ENCODE measurements at places on chromosomes 3 and 15.

GRCh38 chr3:112845772-112846171, 892 bp downstream of the CD200R1L start:
- DNase-seq, result no peak

- DNase-seq, result no peak
These were observed 9.1 kb downstream of the HDC start for GRCh38 chr15:50256188-50257041.

GRCh38 chr15:42591238-42591934, 16.0 kb downstream of the STARD9 start:
- DNase-seq, result no peak

DNA sequence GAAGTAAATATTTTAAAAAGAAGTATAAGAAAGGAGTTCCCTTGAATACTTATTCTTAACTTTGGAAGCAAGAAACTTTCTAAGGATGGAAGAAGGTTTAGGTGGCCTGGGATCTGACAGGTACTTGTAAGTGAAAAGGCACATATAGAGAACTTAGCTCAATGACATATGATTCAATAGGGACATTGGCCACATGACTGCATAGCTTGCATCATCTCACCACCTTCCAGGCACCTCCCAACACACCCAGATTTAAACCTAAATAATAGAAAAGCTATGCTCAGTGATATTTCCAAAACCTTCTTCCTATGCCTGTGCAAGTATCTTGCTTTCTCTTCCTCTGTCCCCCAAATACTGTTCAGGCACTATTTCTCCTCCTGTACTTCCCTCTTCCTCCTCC, 4.7 kb upstream of the P2RY1 start:
- DNase-seq, result no peak

- DNase-seq, result peak; percentile 59
These were observed 395 bp downstream of the ZFAND6 start for GRCh38 chr15:80059786-80060355.

- no peak for DNase-seq
These were observed 965.8 kb downstream of the ROBO1 start for GRCh38 chr3:78801926-78802561.

DNA sequence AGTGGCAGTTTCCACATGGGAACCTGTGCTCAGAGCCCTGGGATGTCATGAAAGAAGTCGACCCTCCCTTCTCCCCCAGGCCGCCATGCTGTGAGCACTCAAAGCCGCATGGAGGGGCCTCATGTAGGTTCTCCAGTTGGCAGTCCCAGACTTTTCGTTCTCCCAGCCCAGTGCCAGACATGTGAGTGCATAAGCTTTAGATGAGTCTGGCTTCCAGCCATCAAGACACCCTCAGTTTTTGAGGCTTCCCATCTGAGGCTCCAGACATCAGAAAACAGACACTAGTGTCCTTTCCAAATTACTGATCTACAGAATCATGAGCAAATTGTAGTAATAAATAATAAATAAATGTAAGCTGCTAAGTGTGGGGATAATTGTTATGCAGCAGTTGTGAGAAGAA, 136.5 kb upstream of the AGBL1 start:
- DNase-seq, result no peak

DNA sequence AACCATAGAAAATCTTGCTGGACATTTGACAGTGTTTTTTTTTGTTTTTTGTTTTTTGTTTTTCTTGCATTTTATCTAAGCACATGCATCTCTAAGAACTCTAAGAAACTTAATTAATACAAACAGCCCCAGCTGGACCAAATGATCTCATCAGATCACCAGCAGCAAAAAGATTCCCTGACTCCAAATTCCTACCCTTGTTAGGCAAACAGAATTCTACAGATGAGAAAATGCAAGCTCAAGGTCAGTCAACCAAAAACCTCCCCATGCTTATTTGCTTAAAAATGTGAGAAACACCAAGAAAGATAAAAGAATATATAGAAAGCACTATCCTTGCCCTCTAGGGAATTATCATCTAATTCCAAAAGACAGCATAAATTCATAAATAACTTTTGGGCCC, 65.4 kb downstream of the FOXP1 start:
- no peak for DNase-seq

- DNase-seq, result no peak
These were observed 46.3 kb downstream of the ZBTB20 start for GRCh38 chr3:115100806-115101205.

DNA sequence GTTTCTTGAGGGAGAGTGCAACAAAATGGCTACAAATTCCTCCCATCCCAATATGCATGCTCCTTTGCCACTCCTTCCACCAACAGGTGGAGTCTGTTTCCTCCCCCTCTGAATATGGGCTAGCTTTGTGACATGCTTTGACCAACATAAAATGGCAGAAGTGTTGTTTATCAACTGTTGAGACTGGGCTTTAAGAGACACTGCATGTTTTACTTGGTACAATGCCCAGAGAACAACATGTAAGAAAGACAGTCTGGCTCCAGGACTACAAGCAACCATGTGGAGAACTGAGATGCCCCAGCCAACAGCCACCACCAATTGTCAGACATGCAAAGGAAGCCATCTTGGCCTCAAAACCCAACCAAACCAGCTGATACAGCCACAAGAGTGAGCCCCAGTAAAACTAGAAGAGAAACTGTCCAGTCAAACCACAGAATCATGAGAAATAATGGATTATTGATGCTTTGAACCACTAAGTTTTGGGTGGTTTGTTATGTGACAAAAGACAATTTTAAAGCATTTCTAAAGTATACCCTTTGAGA, 40.5 kb downstream of the NUDT16 start:
- DNase-seq, result no peak

DNA sequence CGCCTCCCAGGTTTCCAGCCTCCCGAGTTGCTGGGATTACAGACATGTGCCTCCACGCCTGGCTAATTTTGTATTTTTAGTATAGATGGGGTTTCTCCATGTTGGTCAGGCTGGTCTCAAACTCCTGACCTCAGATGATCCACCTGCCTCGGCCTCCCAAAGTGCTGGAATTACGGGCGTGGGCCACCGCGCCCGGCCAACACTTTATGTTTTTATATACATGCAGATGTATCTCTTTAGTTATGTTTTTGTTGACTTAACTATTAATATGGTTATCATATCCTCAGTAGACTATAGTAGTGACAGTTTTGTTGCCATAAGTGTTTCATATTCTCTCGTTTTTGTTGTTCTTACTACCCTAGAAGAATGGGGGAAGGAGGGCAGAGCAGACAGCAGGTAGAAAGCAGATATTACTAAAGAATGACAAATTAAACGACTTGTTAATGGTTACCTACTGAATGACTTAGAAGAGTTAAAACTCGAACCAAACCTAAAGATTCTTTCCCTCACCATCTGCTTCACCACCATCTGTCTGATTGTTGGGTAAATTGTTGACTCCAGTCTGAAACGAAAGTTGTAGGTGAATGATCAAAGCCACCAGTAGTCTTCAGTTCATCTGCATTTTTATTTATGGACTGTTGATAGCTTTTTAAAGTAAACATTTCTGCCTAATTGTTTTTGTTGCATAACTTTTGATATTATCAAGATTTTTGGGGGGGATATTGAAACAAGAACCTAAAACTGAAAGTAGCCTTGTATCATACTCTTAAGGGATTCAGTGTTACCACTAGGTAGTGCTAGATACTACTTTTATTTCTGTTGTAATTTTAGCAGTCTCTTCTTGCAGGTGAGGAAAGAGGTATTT, 89.3 kb downstream of the RASA2 start:
- DNase-seq, result no peak

GRCh38 chr15:56919609-56920366, 1.3 kb downstream of the TCF12 start:
- DNase-seq, result peak; percentile 2

GRCh38 chr15:88077296-88078020, 179.1 kb downstream of the NTRK3 start:
- DNase-seq, result no peak

DNA sequence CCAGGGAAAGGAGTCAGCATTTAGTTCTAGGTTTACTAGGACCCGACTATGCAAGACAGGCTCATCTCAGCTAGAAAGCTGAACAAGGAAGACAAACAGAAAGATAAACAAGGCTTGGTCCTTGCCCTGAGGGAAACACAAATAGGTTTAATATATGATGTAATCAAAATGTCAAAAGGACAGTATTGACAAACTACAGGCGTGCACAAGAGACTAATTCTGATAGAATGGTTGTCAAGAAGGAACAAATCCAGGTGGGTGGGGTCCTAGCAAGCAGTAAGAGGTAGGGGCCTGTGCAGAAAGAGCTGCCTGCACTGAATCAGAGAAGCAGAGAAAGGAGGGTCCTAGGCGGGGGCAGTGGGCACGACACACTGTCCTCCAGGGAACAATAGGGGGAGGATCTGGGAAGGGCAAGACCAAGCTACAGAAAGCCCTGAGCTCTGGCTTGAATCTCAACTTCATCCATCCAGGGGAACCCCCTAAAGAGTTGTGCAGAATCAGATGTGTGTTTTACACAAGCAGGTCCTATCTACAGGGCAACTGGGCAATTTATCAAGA, 23.4 kb downstream of the RFTN1 start:
- DNase-seq, result no peak

- DNase-seq, result no peak
These were observed 503.5 kb downstream of the FGF12 start for GRCh38 chr3:192223815-192224214.

GRCh38 chr15:31498756-31499155, 172.1 kb downstream of the KLF13 start:
- DNase-seq, result no peak

DNA sequence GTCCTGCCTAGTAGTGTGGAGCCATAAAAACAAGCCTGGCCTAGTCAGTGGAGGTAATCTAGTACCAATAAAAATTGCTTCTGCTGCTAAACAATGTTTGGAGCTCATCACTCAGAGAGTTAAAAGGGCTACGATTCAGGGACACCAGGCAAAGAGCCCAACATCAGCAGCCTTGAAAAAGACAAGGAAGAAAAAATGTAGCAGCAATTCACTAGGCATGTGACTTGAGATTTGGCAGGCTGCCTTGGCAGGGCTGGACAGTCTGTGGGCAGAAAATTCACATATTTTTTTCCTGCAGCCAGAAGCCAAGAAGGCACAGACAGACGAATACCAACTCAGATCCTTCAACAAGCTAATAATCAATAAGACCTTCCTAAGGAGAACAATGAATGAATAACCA, 47.2 kb downstream of the IGSF11 start:
- no peak for DNase-seq

DNA sequence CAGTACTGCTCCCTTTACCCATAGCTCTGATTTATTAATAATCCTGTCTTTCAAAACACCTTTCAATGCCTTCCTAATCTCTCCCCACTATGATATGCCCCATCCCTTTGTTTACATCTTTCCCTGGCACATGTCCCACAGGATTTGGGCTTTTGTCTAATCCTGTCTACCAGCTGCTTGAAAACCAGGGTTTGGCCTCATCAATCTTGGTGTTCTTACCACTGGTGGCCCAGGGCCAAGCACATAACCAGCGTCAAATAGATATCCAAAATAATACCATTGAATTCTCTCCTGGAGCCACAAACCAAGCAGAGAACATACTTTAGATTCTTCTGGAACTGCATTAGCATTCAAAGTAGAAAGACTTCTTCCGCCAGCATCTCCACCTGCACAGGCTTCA, 104.8 kb upstream of the PPP2R3A start:
- no peak for DNase-seq

DNA sequence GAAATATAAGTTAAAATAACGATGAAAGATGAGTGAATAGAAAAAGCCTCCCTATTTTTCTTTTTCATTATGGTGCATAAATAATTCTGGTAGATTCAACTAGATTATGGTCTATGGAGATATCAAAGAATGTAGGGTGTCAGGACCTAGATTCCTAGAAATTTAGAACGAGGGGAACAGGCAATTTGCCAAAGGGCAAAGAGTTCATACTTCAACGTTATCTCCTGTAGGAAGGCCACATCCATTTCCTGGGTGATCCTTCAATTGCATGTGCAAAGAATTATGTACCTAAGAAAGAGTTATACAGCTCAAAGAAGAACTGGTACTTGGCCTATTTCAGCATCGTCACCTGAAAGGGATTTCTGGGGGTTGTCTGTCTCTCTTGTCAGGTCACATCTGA, 351.8 kb downstream of the FOXP1 start:
- DNase-seq, result no peak

GRCh38 chr15:64596701-64597476, 136.5 kb downstream of the ZNF609 start:
- no peak for DNase-seq

- DNase-seq, result no peak
These were observed 47.5 kb downstream of the PTH1R start for GRCh38 chr3:46924921-46925584.

DNA sequence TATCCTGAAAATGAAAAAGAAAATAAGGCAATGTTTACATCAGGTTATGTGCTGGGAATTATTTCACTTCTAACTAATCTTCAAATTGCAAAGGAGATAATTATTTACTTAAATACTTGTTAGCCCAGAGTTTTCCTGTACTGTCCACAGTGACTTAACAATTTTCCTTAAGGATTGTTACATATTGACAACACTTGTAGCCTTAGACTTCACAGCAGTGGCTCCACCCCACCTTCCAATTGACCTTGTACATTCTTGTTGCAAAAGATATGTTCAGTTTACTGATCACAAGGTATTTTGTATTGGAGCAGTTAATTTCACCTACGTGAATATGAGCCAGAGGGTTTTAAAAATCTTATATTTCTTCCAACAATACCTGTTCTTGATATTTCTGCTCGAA, 376.9 kb downstream of the CNTN6 start:
- DNase-seq, result no peak

GRCh38 chr3:8488877-8489276, 12.7 kb upstream of the LMCD1 start:
- no peak for DNase-seq

- no peak for DNase-seq
These were observed 132.1 kb upstream of the TMC3 start for GRCh38 chr15:81506071-81506470.

DNA sequence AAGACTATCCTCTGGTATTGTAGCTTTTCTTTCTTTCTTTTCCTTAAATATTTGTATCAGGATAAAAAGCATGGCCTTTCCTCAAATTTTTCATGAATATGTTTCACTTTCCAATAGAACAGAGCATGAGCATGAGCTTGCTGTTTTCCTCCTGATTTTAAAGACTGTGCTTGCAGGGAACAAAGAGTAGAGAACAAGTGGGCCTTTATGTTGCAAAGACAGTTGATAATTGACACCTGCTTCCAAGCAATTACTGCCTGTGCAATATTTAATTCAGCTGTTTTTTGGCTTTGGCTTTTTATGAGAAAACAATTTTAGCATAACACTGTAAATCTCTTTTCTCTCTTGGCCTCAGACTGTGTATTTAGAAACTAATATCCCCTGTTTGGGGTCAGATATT, 263.6 kb upstream of the AZI2 start:
- no peak for DNase-seq

DNA sequence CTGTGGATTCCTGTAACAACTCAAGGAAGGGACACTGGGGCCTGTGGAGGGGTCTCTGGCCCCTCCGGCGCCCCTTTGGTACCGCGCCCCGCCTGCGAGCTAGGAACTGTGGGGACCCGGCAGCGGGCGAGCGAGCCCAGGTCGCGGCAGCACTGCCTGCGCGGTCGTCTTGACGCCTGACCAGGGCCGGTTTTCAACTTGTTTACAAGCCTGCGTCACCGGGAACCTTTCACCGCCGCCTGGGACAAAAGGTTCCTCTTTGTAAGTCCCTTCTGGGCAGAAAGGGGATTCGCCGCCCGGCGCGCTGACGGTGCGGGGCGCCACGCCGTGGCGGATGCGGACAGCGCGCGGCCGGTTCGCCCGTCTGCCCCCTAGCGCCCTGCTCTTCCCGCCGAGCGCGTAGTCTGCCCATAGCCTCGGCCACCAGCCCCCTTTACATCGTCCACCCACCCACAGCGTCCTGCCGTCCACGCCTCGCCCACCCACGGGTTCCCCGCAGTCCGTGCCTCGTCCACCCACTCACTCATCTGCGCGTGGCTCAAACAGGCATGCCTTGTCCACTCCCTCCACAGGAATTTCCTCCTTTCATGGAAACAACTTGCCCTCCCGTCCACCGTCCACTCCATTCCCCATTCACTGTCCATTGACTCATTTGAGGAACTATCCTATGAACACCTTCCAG, 5.5 kb upstream of the CFAP100 start:
- no peak for DNase-seq

Data from stimulated activated CD8-positive, alpha-beta memory T cell treated with anti-CD3 and anti-CD28 coated beads, Interleukin-4, amount 100 ng/mL, for 4 hours (primary cell).